ENCODE measurements at places on chromosomes 12 and 14. TPM values are rescaled to one million over a fixed set of nuclear protein-coding genes. Genes with fewer than 3 reads are reported as not detected.

Gene ACOT6
- total RNA-seq: not detected

DNA sequence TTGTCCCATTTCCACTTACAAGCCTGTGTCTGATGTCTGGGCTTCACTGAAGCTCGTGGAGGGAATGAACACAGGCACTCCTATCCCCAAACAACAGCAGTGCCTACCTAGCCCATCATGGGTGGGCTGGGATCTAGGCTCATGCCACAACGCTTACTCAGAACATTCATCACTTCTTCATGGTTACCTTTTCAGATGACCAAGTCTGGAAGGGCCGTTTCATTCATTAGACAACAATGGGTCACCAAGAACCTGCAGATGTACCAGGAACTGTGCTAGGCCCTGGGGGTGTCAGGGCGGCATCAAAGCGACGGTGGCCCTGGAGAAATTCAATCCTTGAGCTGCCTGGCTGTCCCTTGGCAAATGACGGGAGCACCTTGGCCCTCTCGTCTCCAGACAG lies 64.9 kb upstream of the FZD10 start:
- no peak for DNase-seq

DNA sequence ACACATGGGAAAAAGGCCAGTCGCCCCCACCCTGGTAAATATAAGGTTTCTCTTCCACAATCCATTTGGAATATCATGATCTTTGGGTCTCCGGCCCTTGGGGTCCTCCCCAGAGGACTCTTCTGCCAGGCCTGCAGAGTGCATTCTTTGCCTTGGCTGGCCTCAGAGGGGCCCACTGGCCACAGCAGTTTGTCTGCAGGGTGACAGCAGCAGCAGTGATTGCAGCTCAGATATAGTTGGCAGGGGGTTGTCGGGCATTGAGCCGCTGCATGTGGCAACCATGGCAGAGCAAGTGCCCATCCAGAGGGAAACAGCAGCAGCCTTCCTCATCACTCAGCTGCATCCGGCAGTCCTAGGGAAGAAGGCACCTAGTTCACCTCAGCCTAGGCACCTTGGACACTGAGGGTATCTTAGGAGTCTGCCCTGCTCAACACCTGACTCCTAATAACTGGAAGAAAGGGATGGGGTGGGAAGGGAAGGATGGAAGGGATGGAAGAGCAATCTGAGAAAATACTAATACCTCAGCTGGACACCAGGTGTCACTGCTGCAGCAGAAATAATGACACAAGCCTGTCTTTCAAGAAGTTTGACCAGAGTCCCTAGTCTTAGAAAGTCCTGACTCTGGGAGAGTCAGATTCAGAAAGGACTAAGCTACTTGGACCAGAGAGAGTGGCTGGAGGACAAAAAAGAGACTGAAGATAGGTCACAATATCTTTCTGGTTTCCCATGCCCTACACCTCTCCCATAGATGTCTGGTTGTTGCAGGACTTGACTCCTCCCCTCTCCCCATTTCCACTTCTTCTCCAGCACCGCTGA lies 8.9 kb downstream of the AJUBA start:
- DNase-seq: peak; percentile 43

Gene BEGAIN
- 2.7 TPM for total RNA-seq

- DNase-seq: no peak
These were observed 25.0 kb downstream of the SETD1B start for GRCh38 chr12:121828826-121829225.
